ENCODE measurements at places on chromosomes 4 and X.

- no peak for DNase-seq
These were observed 27.3 kb upstream of the NEIL3 start for GRCh38 chr4:177282284-177282835.

GRCh38 chrX:84729408-84729807 lies 227.2 kb upstream of the HDX start:
- no peak for DNase-seq

DNA sequence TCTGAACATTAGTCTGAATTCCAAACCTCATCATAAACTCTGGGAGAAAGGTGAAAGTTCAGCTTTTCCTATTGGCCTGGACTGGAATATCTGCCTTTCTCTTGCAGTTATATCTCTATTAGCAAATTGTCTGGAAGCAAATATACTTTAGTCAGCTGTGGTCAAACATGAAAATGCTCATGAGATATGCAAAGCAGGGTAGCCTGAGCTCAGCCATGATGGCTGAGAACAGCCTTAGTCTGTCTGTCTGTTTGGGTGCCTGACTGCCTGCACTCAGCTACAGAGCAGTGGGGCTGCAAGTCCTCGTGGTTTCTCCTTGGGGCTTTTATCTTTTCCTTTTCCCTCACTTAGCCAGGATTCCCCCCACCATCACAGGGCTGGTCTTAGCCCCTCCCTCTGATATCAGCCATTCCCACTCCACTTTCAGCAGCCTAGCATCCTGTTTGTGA lies 19.5 kb upstream of the PGRMC2 start:
- no peak for DNase-seq

DNA sequence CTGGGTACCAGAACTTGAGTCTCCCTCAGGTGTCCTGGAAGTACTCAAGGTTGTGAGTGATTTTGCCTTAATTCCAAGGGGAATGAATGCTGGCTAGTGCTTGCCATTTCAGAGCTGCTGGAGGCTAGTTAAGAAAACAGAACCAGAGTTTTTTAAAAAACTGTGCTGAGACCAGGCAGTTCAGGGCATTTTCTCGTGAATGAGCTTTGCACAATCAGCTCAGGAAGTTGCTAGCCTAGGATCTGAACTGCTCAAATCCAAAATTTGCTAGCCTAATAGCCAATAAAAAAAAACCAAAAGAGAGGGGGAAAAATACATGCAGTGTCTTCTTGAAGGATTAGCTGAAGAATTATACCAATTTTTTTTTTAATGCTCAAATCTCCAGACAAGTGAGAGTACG lies 292.7 kb downstream of the FBXW7 start:
- DNase-seq, result no peak

GRCh38 chr4:89136525-89136924 lies 25.2 kb downstream of the TIGD2 start:
- DNase-seq, result peak; percentile 24

GRCh38 chr4:171588764-171589163 lies 224.4 kb upstream of the GALNTL6 start:
- DNase-seq, result no peak

- no peak for DNase-seq
These were observed 22.3 kb downstream of the HTRA3 start for GRCh38 chr4:8291701-8292477.

DNA sequence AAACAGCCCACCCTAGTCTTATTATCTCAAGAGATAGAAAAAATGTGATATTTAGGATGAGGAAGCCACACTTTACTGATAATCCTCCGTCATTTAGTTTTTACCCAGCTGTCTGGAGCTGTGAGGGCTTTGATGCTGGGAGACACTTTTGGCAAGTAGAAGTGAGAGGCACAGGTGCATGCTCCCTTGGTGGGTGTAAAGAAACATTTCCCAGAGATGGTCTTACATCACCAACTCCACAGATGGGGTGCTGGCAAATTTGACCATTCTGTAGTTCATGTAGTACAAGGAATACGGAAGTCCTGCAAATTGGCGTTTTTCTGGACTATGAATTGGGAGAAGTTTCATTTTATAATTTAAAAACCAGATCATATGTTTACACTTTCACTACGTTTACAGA lies 28.5 kb downstream of the TRIM61 start:
- DNase-seq, result no peak

GRCh38 chrX:106903856-106904528 lies 851 bp upstream of the RIPPLY1 start:
- DNase-seq, result no peak

GRCh38 chr4:61918507-61918906 lies 718.4 kb downstream of the ADGRL3 start:
- no peak for DNase-seq

- no peak for DNase-seq
These were observed 50.9 kb downstream of the CEP44 start for GRCh38 chr4:174334628-174335027.

GRCh38 chr4:156472624-156473023 lies 499.0 kb downstream of the PDGFC start:
- DNase-seq, result no peak

DNA sequence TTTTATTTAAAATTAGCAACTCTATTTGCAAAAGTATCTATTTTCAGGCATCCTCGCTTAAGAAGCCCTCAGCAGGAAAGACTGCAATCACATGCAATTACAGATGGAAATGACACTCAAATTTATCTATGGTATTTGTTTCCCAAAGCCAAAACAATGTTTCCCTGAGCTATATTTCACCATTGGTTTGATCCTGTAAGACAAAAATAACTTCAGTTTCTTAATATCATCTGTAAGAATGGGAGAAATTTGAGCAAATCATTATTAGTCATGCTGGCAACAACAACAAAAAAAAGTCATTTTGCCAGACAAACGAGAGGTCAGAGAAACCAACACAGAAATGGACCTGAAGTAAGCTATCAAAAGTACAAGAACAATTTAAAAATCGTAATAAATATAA lies 204.1 kb downstream of the NR3C2 start:
- peak; percentile 58 for DNase-seq

DNA sequence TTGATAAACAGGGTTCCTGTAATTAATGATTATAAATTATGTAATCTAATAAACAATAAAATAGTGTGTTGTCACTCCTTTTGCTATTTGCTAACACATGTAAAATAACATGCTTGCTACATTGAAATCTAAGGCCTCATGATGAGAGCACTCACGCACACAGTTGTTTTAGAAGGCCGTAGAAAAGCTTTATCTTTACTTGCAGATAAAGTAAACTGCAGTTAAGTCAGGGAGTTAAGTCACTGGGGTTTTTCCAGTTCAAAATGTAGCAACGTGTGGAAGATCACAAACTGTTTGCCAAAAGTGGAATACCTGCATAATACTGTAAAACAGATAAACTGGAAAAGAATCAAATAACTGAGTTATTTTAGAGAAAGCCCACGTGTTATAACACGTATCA lies 187.3 kb upstream of the PACRGL start:
- DNase-seq, result no peak

DNA sequence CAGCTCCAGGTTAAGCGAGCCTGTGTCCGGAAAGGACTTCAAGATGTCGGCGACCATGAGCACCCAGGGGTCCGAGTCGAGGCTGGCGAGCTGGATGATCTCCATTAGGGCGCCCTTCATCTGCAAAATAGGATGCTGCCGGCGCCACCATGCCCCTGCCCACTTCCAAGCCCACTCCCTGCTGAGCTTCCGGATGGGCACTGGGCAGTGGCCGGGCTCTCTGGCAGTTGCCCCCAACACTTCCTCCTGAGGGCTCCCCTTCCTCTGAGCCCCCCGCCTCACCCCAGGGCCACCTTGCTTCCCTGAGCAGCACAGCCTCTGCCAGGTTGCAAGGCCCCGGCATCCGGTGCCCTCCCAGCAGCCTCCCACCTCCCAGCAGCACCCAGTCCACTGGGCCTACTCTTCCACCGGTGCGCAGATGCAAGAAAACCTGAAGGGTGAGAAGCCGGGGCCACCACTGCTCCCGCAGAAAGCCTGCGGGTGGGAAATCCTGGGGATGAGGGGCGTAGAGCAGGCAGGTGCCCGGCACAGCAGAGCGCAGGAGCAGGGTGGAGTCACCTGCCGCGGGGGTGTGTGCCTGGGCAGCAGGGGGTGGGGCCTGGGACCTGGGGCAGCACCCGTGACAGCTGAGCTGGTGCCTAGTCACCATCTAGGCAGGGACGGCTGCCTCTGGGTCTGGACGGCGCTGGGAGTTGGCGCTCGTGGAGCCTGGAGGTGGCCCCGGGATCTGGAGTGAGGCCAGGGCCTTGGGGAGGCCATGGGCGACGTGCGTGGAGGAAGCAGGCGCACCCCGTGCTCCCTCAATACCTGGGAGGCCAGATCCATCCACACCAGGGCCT lies 17.0 kb downstream of the NELFA start:
- no peak for DNase-seq

GRCh38 chrX:129744861-129745321 lies 6.1 kb downstream of the XPNPEP2 start:
- DNase-seq, result no peak
